ENCODE measurements at places on chromosomes 12 and 14. TPM values are rescaled to one million over a fixed set of nuclear protein-coding genes. Genes with fewer than 3 reads are reported as not detected.

PSME1 gene
- total RNA-seq = 498 TPM

SDSL gene
- total RNA-seq = 4.5 TPM

BAZ1A gene
- total RNA-seq = 50.4 TPM

YY1 gene
- total RNA-seq = 95.0 TPM

GARIN6 gene
- total RNA-seq = not detected

SSPN gene
- not detected for total RNA-seq

NACA gene
- 805 TPM for total RNA-seq

GPD1 gene
- 0.37 TPM for total RNA-seq

CLEC1A gene
- not detected for total RNA-seq

LRRC10 gene
- total RNA-seq = not detected

FOXA1 gene
- not detected for total RNA-seq

PARP2 gene
- total RNA-seq = 28.6 TPM

C1QL4 gene
- total RNA-seq = not detected

MMP17 gene
- total RNA-seq = not detected

LAG3 gene
- total RNA-seq = 13.1 TPM

KRT80 gene
- total RNA-seq = not detected

SPIC gene
- total RNA-seq = not detected

VWF gene
- total RNA-seq = not detected

KRT79 gene
- total RNA-seq = not detected

FAR2 gene
- 24.6 TPM for total RNA-seq

TCL1B gene
- not detected for total RNA-seq

STYK1 gene
- total RNA-seq = 0.35 TPM

CPNE6 gene
- total RNA-seq = not detected

RND1 gene
- total RNA-seq = 1.2 TPM

GLRX5 gene
- 36.6 TPM for total RNA-seq

DNAJC22 gene
- total RNA-seq = not detected
